Aortic smooth muscle cell (primary cell): ENCODE measurements at places on chromosomes 7 and 10. TPM values are rescaled to one million over a fixed set of nuclear protein-coding genes. Genes with fewer than 3 reads are reported as not detected.

The GALNT17 gene
- total RNA-seq: not detected in 2 replicates

The GRM8 gene
- not detected in 2 replicates for total RNA-seq

The RAPGEF5 gene
- 39.3 and 48.9 TPM in 2 replicates for total RNA-seq

The GIMAP7 gene
- 0.44 and 1.8 TPM in 2 replicates for total RNA-seq
